ENCODE measurements at places on chromosomes 3 and 15.

DNA sequence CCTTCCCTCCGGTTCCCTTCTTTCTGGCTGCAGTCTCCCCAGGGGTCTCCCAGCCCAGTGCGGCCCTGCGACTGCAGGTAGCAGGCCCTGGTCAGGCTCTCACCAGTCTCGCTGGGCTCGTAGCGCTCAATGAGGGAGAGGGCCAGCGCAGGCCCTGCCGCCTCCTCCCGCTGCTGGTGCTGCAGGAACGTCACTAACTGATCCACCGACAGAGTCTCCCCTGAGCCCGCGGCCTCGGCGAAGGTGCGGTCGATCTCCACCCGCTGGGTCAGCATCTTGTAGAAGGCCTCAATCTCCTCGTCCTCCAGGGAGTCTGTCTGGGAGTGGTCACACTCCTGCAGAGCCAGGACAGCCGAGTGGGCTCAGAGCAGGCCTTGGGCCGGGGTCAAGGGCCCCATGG is 18.3 kb downstream of the PLCD1 start:
- no peak for DNase-seq

- no peak for DNase-seq
Observed at GRCh38 chr3:183975981-183976662, 41.6 kb downstream of the ABCC5 start.

GRCh38 chr3:160686955-160687535 is 10.1 kb downstream of the ARL14 start:
- DNase-seq, result no peak

GRCh38 chr15:49154799-49155109 is 645 bp downstream of the COPS2 start:
- DNase-seq, result no peak
